ENCODE measurements at places on chromosomes 7 and 10.

DNA sequence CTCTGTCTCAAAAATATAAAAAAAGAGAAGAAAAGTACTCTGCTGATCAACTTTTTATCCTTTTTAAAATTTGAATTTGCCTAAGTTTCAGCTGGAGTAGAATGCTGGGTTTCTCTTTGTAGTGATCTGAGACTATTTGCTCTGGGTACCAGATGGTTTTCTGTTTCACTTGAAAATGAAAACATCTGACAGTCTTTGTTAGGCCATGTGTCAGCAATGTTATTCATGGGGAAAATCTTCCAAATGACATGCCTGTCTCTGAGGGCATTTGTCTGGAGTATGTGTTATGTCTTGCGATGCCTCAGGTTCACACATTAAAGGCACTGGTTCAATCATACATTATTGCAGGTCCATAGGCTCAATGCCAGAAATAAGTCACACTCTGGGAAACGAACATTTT, 175.3 kb upstream of the TMEM229A start:
- DNase-seq: no peak

DNA sequence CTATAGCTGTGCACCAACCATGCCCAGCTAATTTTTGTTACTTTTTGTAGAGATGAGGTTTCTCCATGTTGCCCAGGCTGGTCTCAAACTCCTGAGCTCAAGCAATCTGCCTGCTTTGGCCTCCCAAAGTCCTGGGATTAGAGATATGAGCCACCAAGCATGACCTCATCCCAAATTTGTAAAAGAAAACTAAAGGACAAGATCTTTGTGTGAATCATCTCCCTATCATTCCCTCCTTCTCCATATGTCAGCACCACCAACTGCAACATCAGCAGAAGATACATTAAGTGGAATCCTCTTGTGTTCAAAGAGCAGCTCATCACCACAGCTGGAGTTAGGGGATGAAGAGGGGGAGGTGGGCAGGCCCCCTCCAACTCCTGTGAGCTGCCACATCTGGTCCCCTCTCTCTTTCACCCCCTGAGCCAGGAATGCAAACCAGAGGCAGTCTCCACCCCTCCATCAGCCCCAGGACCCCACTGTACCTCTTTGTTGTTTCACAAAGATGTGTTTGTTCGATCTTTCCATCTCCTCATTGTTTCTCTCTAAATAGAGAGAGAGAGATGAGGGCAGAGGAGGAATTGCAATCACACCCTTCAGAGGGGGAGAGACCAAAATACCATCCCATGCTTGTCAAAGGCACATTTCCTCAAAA, 47.3 kb upstream of the PIP4K2A start:
- no peak for DNase-seq

DNA sequence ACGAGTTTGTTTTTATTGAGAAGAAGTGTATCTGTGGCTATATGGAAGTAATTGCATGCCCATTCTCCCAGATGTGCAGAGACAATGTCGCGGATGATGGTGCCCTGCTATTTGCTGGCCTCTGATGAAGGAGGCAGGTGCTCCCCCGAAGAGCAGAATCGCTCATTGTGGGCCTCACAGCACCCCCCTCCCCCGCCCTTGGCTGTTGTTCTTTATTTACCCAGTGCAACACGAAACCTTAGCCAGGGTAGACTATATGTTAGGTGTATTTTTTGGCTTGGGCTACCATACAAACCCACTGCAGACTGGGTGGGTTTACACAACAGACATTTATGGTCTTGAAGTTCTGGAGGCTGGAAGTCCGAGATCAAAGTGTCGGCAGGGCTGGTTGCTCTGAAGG, 3.4 kb upstream of the ADCY1 start:
- DNase-seq: no peak

DNA sequence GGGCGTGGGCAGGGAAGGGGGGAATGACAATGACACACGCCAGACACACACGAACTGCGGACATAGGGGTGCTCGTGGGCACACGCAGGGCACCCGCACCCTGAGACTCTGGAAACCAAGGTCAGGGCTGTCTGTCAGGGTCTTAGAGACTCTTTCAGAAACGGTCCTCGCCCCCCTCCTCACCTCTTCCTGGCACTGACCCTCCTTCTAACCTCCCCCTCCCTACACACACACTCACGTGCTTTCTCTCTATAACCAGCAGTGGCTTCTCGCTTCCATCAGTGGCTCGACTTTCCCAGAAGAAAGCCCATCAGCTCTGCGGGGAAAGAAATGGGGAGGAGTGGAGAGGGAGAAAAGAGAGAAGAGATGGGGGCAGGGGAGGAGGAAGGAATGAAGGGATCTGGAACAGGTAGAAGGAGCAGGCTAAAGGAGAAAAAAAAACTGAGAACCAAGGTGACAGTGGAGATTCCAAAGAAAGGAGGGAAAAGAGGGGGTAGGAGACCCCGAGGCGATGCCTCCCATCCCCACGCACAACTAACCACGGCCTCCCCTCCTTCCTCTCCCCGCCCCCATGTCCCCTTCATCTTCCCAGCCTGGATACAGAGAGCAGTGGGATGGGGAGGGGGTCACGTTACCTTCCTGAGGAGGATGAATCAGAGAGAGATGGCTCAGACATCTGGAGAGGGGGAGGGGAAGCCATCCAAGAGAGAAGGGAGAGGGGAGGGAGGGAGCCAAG, 1.7 kb upstream of the VGF start:
- no peak for DNase-seq

DNA sequence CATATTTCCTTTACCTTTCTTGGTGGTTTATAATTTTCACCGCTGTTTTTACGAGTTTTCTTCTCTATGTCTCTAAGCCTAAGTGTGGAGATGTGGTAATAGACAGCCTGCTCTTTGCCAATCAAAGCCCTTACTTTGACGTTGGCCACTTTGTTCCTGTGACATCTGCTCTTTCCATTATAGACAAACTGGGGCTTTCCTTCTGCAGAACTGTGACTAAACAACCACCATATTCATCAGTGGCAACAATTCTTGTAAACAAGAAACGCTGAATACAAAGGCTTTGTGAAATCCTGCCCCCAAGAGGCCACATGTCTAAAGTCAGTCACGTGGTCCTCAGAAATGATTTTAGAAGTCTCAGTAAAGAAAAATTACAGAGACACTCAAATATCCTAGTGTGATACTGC, 59.6 kb upstream of the CAPZA2 start:
- peak; percentile 20 for DNase-seq

- DNase-seq: no peak
Observed at GRCh38 chr7:29042824-29043231, 84.7 kb upstream of the TRIL start.

- no peak for DNase-seq
Observed at GRCh38 chr7:37009125-37009675, 284.9 kb upstream of the AOAH start.

DNA sequence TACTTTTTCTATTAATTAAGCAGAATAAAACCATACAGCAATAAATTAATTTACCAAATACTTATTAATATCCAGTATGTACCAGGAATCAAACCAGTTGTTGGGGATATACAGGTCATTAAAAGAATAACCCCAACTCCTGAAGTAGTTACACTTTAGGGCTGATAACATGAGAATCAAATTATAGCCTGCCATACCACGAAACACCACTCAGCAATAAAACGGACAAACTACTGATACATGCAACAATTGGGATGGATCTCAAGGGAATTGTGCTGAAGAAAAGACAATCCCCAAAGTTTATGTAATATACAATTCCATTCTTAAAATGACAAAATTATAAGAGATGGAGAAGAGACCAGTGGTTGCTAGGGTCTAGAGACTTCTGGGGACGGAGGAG, 22.7 kb downstream of the MCMBP start:
- no peak for DNase-seq

- DNase-seq: no peak
Observed at GRCh38 chr10:72335394-72336258, 19.1 kb downstream of the DNAJB12 start.

DNA sequence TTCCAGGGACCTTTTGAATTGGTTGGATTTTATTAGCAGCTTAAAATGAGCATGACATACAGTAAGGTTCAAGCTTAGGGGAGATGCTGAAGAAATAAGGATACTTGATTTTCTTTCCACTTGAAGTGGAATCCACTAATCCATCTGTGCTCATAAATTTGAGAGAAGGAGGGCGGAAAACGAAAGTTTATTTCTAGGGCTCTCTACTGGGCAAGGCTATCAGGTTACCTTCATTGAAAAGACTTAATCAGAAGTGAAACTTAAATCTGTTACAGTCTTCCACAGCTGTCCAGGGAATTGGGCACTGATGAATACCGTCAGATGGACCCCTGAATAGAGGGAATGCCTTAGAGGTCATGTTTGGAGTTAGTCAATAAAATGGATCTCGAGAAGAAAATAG, 21.8 kb downstream of the AUTS2 start:
- no peak for DNase-seq

DNA sequence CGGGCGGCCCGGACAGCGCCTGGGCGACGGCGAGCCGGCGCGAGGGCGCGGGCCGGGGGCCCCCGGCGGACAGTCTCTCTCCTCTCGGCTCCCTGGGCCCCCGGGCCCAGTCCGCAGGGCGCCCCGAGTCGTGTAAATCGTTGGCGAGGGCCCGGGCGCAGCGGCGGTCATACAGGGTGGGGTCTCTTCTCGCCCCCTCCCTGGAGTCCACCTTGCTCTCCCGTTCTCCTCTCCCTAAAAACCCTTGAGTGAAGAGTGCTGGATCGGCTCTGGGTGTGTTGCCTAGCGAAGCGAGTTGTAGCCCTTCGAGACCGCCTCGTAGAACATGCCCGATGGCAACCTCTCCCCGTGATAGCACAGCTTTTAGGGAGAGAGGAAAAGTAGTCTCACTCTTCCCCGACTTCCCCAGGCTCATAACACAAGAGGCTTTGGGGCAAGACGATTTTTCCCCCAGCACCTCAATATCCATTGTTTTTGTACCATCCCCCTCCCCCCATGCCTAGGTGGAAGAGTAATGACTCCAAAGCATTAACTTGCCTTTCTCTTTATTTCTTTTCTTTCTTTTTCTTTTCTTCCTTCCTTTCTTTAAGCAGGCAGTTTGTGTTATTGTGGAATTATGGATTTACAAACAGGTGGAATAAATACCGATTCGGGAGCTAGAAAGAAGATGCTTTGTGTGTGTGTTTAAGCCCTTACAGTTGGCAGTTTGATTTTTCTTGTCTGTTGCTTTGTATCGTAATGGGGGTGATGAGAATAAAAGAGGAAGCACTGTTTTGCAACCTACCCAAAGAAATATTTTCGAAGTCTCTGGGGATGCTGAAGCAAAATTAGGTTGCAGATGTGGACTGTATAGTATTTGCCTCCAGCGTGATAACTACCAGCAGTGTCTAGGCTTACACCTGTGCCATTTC, 822 bp downstream of the SHOC2 start:
- peak; percentile 15 for DNase-seq

DNA sequence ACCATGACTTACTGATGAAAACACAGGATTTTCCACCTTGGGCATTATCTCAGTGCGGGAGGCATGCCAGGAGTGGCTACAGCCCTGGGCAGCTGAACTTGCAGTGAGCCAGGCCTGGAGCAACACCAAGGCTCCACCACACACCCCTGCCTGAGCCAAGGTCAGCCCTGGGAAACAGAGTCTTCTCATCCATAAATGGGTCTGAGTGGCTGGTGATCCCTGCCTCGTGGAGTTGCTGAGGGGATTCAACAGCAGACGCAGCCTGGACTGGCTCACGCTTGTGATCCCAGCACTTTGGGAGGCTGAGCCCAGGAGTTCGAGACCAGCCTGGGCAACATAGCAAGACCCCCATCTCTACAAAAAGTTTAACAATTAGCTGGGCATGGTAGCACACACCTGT, 32.2 kb downstream of the SPOCK2 start:
- DNase-seq: no peak

DNA sequence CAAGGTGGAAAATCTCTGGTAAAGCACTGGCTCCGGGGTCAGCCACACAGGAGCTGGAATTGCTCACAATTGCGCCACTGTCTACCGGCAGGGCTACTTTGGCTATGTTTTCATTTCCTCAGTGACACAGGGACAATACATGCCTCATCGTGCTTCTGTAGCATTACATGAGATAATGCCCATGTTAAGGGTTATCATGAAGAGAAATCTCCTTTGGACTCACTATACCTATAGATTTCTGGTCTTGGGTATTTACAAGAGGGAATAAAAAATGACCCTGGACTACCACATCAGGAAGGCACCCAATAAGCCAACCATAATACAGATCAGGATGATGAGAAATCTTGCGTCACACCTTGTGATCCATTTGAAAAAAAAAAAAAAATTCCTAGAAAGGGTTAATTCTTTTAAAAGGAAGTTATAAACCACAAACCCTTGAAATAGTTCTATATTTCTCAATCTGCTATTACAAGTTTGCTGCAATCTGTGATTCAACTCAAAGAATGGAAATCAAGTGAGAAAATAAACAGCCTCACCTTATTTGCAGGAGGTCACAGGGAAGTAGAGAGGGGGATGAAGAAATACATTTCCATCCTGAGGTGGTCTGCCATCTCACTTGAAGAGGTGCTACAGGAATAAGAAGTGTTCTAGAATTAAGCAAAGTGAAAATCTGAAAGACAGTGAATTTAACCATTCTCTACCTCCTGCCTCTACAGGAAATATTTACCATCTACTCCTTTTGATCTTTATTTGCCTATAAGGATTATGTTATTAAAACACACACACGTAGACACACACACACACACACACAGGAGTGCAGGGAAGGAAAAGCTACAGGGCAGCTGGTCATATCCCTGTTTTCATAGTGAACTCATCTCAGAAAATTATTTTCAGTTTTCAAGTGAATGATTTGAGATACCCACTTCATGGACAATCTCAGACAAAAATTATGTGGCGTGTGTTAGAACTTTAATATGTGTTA, 231.3 kb upstream of the CELF2 start:
- DNase-seq: no peak

DNA sequence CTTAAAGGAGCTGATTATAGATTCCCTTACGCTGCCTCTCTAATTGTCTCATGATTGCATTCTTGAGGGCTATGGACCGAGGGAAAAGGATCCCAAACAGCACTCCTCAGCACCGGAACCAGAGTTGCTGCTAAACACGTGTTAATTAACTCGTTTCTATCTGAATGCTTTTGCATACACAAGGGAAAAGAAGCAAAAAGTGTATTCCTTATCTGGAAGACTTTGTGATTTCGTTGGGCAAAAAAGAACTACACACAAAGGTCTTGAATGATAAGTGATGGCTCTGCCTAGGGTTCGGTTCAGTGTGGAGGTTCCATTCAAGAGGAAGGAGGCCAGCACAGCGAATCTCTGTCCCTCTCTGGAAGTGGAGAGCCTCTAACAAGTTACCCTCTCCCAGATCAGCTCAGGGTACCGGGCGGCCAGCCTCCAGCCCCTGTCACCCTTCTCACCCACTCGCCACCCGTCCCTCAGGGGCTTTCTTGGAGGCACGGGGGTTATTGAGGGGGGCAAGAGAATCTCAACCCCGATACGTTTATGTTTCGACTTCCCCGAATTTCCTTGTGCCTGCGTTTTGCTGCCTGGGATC, 515 bp upstream of the SLC4A2 start:
- DNase-seq: no peak

- DNase-seq: no peak
Observed at GRCh38 chr7:41655426-41655825, 47.5 kb downstream of the INHBA start.

- DNase-seq: no peak
Observed at GRCh38 chr7:30775992-30776391, 4.8 kb downstream of the MINDY4 start.

Data from CD4-positive, alpha-beta T cell treated with Interleukin-2 at 100 ng/mL for 4 hours (primary cell).